D341Med (cell line): ENCODE measurements at places on chromosomes 6 and 20.
A peak's percentile ranks its signal among the peaks of the same experiment; 100 is the strongest.

DNA sequence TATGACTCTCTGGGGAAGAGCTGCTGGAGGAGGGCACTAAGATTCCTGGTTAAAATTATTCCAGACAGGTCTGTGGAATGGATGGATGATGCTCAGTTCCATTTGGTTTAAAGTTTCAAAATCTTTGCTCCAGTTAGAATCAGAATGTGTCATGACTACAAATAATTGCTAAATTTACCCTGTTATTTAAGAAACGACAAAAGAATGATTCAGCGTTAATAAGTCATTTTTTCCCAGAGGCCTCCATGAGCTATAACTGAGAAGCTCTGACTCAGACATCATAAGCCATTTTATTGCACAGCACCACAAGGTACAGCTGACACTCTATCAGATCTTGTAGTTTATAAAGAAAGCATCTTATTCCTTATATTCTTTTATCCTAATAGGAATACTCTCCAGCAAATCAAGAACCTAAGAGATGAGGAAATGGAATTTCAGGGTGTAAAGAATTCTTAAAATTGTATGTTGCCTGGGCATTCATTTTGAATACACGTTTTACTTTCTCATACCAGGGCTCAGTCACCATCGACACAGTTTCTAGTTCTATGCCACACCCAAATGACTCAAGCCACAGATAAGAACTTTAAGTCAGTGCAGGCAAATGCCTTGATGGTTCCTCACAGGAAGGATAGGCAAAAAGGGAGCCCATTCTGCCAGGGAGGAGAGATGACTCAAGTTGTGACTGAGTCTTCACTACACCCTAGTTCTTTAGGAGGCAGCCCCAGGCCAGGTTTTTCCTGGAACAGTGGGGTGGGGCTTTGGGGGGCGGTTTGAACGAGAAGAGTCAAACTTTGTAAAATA lies 636.0 kb downstream of the MMUT start:
- DNase-seq, result no peak

- DNase-seq, result no peak
Measured at GRCh38 chr20:41664584-41664983, 46.4 kb upstream of the CHD6 start.

GRCh38 chr20:51894201-51894600 lies 91.9 kb upstream of the SALL4 start:
- DNase-seq, result no peak

GRCh38 chr6:53070806-53071205 lies 5.6 kb downstream of the FBXO9 start:
- DNase-seq, result no peak

GRCh38 chr6:36563237-36563927 lies 16.1 kb upstream of the STK38 start:
- peak; percentile 54 for DNase-seq

GRCh38 chr6:55617272-55617671 lies 38.3 kb upstream of the HMGCLL1 start:
- peak; percentile 45 for DNase-seq
